ENCODE measurements at places on chromosomes 2 and 18. TPM values are rescaled to one million over a fixed set of nuclear protein-coding genes. Genes with fewer than 3 reads are reported as not detected.

GRCh38 chr2:11742317-11742701 lies 4.1 kb upstream of the LPIN1 start:
- no peak overlapping the region for H3K27ac ChIP-seq
- H3K27me3 ChIP-seq: no peaks in the 10 kb centered on the region
- no peak for DNase-seq

DNA sequence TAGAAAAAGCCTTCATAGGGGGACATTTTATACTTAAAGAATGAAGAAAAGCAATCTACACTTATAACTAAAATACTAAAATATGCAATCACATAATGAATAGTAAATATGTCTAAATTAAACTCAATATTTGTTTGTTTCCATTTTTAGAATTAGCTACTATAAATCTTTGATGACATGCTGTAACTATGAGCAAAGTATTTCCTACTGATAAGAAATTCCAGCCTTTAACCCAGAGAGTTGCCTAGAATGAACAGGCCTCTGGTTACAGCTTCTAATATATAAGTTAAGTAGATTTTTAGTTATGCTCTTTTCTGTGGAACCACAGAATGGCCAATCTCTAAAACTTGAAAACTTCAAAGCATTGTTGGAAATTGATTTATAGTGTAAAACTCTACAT lies 1465.6 kb upstream of the ZEB2 start:
- no peak for DNase-seq
- no peaks in the 10 kb centered on the region for H3K27me3 ChIP-seq
- H3K4me1 ChIP-seq: no peaks in the 10 kb centered on the region
- no peaks in the 10 kb centered on the region for H3K36me3 ChIP-seq
- H3K27ac ChIP-seq: no peak overlapping the region

- H3K4me3 ChIP-seq: no peak overlapping the region
- no peak for DNase-seq
- no peaks in the 10 kb centered on the region for H3K36me3 ChIP-seq
- H3K27ac ChIP-seq: no peak overlapping the region
- H3K27me3 ChIP-seq: no peaks in the 10 kb centered on the region
Observed at GRCh38 chr18:14970027-14970426, 222.1 kb downstream of the ANKRD30B start.

- H3K4me1 ChIP-seq: peaks cover 12% of the 10 kb centered on the region
- no peak for DNase-seq
- H3K27ac ChIP-seq: no peak overlapping the region
- H3K27me3 ChIP-seq: no peaks in the 10 kb centered on the region
- H3K4me3 ChIP-seq: no peak overlapping the region
- H3K36me3 ChIP-seq: peaks cover 27% of the 10 kb centered on the region
Observed at GRCh38 chr2:147927053-147927588, 82.3 kb downstream of the ACVR2A start.

TUBB8B gene
- 0.38 TPM for total RNA-seq

- H3K36me3 ChIP-seq: no peaks in the 10 kb centered on the region
- H3K4me3 ChIP-seq: no peak overlapping the region
- peaks cover 36% of the 10 kb centered on the region for H3K4me1 ChIP-seq
Observed at GRCh38 chr2:1730015-1730927, 14.0 kb downstream of the PXDN start.

GRCh38 chr2:144354953-144355352 lies 165.0 kb downstream of the ZEB2 start:
- H3K36me3 ChIP-seq: no peaks in the 10 kb centered on the region
- H3K4me1 ChIP-seq: no peaks in the 10 kb centered on the region
- H3K27me3 ChIP-seq: no peaks in the 10 kb centered on the region
- no peak overlapping the region for H3K4me3 ChIP-seq

CDH7 gene
- not detected for total RNA-seq

DCDC2C gene
- not detected for total RNA-seq

DNA sequence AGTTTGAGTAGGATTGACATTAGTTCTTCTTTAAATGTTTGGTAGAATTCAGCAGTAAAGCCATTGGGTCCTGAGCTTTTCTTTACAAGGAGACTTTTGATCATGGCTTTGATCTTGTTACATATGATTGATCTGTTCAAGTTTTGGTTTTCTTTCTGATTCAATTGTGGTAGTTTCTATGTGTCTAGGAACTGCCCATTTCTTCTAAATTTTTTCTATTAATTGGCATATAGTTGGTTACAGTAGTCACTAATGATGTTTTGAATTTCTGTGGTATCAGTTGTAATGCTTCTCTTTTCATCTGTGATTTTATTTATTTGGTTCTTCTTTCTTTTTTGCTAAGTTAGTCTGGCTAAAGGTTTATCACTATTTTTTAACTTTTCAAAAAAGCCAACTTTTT lies 73.3 kb upstream of the DLGAP1 start:
- no peak for DNase-seq
- H3K4me1 ChIP-seq: no peaks in the 10 kb centered on the region
- H3K36me3 ChIP-seq: no peaks in the 10 kb centered on the region
- no peak overlapping the region for H3K4me3 ChIP-seq

GCG gene
- total RNA-seq: not detected

NYAP2 gene
- total RNA-seq: 0.93 TPM

- no peak overlapping the region for H3K27ac ChIP-seq
- no peaks in the 10 kb centered on the region for H3K27me3 ChIP-seq
- no peak for DNase-seq
- H3K4me1 ChIP-seq: no peaks in the 10 kb centered on the region
- H3K36me3 ChIP-seq: no peaks in the 10 kb centered on the region
- H3K4me3 ChIP-seq: no peak overlapping the region
Observed at GRCh38 chr2:7280790-7281189, 363.6 kb downstream of the RNF144A start.

GRCh38 chr2:206477296-206477695 lies 34.0 kb downstream of the ADAM23 start:
- no peak for DNase-seq
- no peaks in the 10 kb centered on the region for H3K4me1 ChIP-seq
- H3K4me3 ChIP-seq: no peak overlapping the region
- H3K27me3 ChIP-seq: no peaks in the 10 kb centered on the region
- no peaks in the 10 kb centered on the region for H3K36me3 ChIP-seq

TEKT4 gene
- not detected for total RNA-seq

GRCh38 chr2:26640331-26640745 lies 828 bp downstream of the CIB4 start:
- H3K36me3 ChIP-seq: no peaks in the 10 kb centered on the region
- peaks cover 7% of the 10 kb centered on the region for H3K4me1 ChIP-seq
- no peak overlapping the region for H3K27ac ChIP-seq
- H3K27me3 ChIP-seq: no peaks in the 10 kb centered on the region
- H3K4me3 ChIP-seq: no peak overlapping the region

DNA sequence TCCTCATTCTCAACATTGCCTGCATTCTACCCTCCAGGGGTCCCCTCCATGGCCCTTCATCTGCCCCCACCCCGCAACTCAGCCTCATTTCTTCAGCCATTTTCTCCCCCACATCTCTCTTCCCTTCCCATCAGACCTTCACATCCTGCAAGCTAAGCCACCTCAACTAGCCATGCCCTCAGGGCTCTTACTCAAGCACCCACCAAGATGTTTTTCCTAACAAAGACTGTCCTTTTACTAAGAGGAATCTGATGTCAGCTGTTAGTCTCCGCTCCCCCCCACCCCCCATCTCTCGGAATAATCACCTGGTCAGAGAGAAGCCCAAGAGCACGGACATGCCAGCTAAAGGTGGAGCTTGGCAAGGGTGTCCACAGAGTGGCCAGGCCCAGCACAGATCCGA lies 4.7 kb upstream of the CAPN10 start:
- peaks cover 15% of the 10 kb centered on the region for H3K36me3 ChIP-seq
- no peak for DNase-seq
- H3K4me1 ChIP-seq: peaks cover 40% of the 10 kb centered on the region
- H3K27ac ChIP-seq: no peak overlapping the region
- H3K27me3 ChIP-seq: no peaks in the 10 kb centered on the region

DNA sequence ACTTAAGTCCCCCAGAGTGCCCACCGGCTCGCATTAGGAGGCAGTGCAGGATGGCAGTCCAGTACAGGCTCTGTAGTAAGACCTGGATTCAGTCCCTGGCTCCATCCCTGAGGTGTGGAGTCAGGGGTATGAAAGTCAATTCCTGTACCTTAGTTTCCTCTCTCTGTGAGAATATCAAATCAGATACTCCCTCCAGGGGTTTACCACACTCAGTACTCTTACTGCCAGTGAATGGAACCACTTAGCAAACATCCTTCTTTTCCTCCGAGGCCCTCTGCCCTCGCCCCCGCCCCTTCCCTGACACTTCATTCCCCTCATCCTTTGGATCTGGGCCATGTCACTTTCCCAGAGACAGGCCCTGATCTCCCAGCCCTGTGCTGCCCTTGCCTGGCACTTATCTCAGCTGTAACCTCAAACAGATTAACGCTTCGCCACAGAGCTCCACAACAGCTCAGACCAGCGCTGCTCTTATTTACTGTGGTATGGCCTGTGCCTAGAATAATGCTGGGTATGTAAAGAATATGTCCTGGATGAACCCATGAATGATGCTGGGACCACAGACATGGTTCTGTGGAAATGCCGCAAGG lies 159.0 kb upstream of the TMEM200C start:
- no peaks in the 10 kb centered on the region for H3K36me3 ChIP-seq
- no peaks in the 10 kb centered on the region for H3K4me1 ChIP-seq
- no peak overlapping the region for H3K27ac ChIP-seq
- H3K27me3 ChIP-seq: no peaks in the 10 kb centered on the region
- DNase-seq: no peak
- H3K4me3 ChIP-seq: no peak overlapping the region

- DNase-seq: no peak
- H3K4me3 ChIP-seq: no peak overlapping the region
- no peak overlapping the region for H3K27ac ChIP-seq
Observed at GRCh38 chr2:215619022-215619958, 183.4 kb upstream of the FN1 start.
